ENCODE measurements at places on chromosomes 3 and 15.

DNA sequence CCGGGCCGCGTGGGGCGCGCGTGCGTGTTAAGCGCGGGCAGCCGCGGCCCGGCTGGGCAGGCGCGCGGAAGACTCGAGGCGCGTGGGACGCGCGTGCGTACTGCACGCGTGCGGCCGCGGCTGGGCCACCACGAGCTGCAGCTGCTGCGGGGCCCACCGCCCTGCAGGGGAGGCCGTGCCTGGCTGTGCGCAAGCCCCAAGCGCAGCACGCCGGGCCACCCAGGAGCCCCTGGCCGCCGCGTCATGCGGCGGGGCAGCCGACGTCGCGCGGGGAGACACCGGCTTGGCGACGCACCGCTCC lies 590 bp upstream of the TRIM71 start:
- H3K4me1 ChIP-seq = peaks cover 15% of the 10 kb centered on the region
- H3K36me3 ChIP-seq = no peaks in the 10 kb centered on the region
- H3K27me3 ChIP-seq = peaks cover 86% of the 10 kb centered on the region
- H3K4me3 ChIP-seq = peak overlapping the region; percentile 15
- no peak overlapping the region for H3K27ac ChIP-seq

DNA sequence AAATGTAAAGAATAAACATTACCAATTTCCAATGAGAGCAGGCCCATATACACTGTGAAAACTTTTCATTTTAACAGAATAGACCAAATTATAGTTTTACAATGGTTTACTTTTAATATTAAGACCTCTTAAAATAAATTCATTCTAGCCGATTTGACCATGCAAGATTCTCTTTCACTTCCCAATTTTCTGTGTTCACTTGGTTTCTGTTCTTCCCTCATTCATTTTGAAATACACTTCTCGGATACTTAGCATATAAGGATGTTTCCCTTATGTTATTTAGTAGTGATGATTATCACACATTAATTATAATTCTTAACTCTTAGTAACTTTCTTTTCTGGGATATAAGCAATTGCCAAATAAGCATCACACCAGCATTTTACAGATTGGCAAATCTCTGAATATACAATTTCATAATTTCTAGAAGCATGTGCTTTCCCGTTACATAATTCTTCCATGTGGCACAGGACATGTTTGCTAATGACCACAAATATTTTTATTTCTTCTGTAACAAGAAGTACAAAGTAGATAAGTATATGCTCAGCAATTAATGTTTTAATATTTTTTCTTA lies 13.9 kb downstream of the OR5H15 start:
- no peaks in the 10 kb centered on the region for H3K27me3 ChIP-seq
- H3K27ac ChIP-seq = no peak overlapping the region
- no peak for DNase-seq
- no peaks in the 10 kb centered on the region for H3K4me1 ChIP-seq
- H3K4me3 ChIP-seq = no peak overlapping the region

GRCh38 chr3:37163262-37164015 lies 10.9 kb downstream of the LRRFIP2 start:
- peaks cover 58% of the 10 kb centered on the region for H3K36me3 ChIP-seq
- H3K4me1 ChIP-seq = peaks cover 12% of the 10 kb centered on the region

GRCh38 chr3:4044619-4045018 lies 245.4 kb downstream of the LRRN1 start:
- DNase-seq = no peak
- H3K27ac ChIP-seq = no peak overlapping the region
- H3K4me3 ChIP-seq = no peak overlapping the region
- H3K36me3 ChIP-seq = no peaks in the 10 kb centered on the region
- no peaks in the 10 kb centered on the region for H3K4me1 ChIP-seq
- H3K27me3 ChIP-seq = no peaks in the 10 kb centered on the region

GRCh38 chr15:40149339-40149738 lies 11.5 kb upstream of the BUB1B start:
- H3K4me3 ChIP-seq = no peak overlapping the region
- H3K27me3 ChIP-seq = no peaks in the 10 kb centered on the region
- H3K36me3 ChIP-seq = no peaks in the 10 kb centered on the region
- peaks cover 9% of the 10 kb centered on the region for H3K4me1 ChIP-seq
- no peak overlapping the region for H3K27ac ChIP-seq

DNA sequence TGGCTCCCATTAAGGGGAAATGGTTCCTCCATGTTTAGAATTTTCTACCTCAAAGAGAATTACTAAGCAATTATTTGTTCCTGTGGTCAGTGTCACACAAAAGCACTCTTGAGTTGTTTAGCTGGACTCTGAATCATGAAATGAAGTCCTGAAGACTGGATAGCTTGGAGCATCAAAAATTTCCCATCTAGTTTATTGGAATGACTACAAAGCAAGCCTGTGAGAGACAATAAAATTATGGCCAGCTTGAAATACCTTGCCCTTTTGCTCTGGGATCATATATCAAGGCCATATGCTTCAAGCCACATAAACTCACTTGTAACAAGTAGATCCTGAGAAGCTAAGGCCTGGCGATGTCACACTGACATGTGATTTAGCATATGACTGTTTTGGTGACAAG lies 292.3 kb downstream of the TIGIT start:
- H3K36me3 ChIP-seq = no peaks in the 10 kb centered on the region
- H3K4me1 ChIP-seq = no peaks in the 10 kb centered on the region
- no peak overlapping the region for H3K27ac ChIP-seq
- H3K27me3 ChIP-seq = no peaks in the 10 kb centered on the region

GRCh38 chr15:96888764-96889163 lies 558.3 kb downstream of the NR2F2 start:
- no peak overlapping the region for H3K4me3 ChIP-seq
- H3K4me1 ChIP-seq = peaks cover 7% of the 10 kb centered on the region
- H3K27me3 ChIP-seq = no peaks in the 10 kb centered on the region
- no peak for DNase-seq

DNA sequence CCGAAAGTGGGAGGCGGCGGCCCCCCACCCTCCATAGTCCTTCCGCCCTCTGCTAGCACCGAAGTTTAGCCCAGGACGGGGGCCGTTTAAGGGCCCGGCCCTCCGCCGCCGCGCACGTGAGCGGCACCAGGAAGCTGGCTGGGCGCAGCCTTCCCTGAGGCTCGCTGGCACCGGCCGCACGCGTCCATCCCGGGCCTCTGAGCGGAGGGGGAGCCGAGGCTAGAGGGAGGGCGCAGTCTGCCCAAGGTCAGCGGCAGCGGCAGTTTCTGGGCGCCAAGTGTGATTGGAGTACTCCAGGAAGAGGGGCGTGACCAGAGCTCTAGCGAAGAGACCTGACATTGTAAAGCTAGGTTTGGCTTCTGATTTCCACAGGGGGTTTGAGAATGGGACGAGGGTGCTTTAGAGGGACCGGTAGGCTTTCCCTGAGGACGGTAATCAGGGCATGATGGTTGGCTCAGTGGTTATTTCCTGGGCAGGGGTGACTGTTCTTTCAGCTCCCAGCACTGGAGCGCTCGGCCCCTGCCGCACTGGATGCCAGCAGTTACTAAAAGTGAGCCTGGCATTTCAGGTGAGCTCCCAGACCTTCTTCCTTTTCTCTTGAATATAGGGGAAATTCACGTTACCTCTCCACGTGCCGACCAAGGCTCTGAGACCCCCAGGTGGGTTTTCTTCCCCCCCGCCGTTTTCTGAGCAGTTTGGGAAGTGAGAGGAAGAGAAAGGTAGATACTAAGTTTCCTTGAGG lies 853 bp downstream of the TEX264 start:
- no peaks in the 10 kb centered on the region for H3K27me3 ChIP-seq
- H3K4me3 ChIP-seq = peak overlapping the region; percentile 65
- peaks cover 46% of the 10 kb centered on the region for H3K4me1 ChIP-seq
- no peak for DNase-seq

DNA sequence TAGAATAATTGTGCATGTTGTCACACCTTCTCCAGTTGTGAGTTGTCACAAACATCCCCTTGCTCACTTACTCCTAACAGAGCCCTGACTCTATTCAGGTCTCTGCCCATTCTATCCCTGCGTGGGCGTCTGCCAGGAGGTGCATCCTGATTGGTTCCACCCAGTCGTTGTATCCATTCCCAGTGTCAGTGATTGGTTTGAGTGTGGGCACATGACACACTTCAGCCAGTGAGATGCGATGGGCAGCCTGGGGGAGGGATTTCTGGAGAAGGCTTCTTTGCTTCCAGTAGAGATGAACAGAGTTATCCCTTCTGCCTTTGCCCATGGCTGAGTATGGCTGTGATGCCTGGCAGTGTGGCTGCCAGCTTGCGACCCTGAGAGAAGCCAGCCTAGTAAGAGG lies 18.7 kb downstream of the PXYLP1 start:
- DNase-seq = no peak
- H3K27me3 ChIP-seq = no peaks in the 10 kb centered on the region
- H3K4me3 ChIP-seq = no peak overlapping the region
- no peak overlapping the region for H3K27ac ChIP-seq

GRCh38 chr15:73982222-73982962 lies 9.7 kb downstream of the STOML1 start:
- H3K4me3 ChIP-seq = no peak overlapping the region
- H3K27me3 ChIP-seq = no peaks in the 10 kb centered on the region
- no peak for DNase-seq
- H3K27ac ChIP-seq = peak overlapping the region; percentile 95

DNA sequence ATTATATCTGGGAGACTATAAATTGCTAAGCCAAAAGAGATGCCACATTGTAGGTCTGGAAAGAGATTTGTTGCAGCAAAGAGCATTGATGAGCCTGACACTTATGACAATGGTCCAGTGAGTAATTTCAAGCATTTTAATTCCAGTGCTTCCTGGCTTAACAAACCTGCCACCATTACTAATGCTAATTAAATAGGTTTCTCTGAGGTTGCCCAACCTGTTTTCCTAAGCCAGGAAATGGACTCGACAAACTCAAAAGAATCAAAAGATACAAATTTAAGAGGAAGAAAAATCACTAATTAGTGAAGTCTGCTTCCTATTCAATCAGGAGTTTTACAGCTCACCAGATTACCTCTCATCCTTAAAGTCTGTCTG lies 36.7 kb upstream of the CTDSPL start:
- H3K27me3 ChIP-seq = no peaks in the 10 kb centered on the region
- no peaks in the 10 kb centered on the region for H3K36me3 ChIP-seq
- no peak for DNase-seq
- H3K4me3 ChIP-seq = no peak overlapping the region

DNA sequence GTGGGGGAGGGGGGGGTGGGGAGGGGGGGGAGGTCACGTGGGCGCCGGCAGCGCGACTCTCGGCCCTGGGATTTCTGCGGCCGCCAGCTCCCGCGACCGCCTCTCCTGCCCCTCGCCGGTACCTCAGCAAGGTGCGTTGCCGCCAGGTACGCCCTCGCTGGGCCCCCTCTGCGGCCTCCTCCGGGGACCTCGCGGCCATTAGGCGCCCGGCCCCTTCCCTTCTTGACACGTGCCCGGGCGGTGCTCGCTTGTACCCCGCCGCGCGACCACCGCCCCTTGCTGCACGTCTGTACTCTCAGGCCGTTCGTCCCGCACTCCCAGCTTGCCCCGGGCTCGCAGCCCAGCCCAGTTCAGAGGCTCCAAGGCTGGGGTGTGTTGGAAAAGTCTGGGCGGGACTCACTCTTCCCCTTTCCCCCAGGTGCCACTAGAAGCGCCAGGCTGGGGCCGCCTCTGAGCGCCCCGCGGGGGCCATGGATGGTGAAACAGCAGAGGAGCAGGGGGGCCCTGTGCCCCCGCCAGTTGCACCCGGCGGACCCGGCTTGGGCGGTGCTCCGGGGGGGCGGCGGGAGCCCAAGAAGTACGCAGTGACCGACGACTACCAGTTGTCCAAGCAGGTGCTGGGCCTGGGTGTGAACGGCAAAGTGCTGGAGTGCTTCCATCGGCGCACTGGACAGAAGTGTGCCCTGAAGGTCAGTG lies at the start of gene MAPKAPK3:
MAPKAPK3 (plus strand) TSS at position 56 of the 696 bp plus-strand sequence; CDS start at position 471, 415 bp downstream.
- H3K4me1 ChIP-seq = peaks cover 39% of the 10 kb centered on the region
- no peaks in the 10 kb centered on the region for H3K36me3 ChIP-seq
- no peak for DNase-seq
- H3K27me3 ChIP-seq = no peaks in the 10 kb centered on the region
- peak within 1 kb of the TSS; percentile 90 for H3K4me3 ChIP-seq
- H3K27ac ChIP-seq = peak within 1 kb of the TSS; percentile 90

DNA sequence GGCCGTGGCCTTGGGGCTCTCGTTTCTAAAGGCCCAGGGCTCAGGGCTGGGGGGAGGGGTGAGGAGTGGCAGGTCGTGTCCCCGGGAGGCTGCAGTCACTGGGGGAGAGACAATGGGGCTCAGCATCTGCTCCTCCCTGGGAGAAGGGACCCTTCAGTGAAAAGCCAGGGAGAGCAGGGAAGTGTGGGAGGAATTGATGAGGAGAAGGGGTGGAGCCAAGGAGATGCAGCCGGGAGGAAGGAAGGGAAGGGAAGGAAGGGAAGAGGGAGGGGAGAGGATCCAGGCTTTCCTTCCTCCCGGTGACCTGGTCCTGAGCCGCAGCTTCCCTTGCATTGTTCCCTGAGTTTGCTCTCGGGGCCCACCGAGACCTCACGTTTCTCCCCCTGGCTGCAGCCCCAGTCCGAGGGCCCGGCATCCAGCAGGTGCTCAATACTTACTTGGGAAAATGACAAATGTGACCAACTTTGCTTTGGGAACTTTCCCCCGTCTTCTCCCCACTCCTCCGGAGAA lies 1.4 kb upstream of the ZNF710 start:
- H3K4me3 ChIP-seq = peak overlapping the region; percentile 90
- no peaks in the 10 kb centered on the region for H3K36me3 ChIP-seq
- no peaks in the 10 kb centered on the region for H3K27me3 ChIP-seq
- H3K27ac ChIP-seq = peak overlapping the region; percentile 95

Measured in esophagus squamous epithelium (tissue), 5 donors.